ENCODE measurements at places on chromosomes 16 and 17.

DNA sequence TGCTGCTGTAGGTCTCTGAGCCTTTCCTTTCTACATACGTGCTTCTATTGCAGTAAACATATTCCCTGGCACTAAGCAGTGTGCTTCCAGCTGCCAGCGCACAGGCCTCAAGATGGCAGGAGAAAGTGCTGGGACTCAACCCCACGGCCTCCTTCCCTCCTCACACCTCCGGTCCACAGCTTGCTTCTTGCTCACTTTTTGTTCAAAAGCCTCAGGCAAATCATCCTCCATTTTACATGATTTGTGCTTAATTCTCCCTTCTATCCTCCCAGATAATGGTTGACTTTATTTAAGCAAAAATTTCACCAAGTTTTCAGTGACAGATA, 5.4 kb downstream of the CDK5R1 start:
- no peak for DNase-seq

- no peak for DNase-seq
Measured at GRCh38 chr16:7021653-7022275, 310.9 kb upstream of the RBFOX1 start.

DNA sequence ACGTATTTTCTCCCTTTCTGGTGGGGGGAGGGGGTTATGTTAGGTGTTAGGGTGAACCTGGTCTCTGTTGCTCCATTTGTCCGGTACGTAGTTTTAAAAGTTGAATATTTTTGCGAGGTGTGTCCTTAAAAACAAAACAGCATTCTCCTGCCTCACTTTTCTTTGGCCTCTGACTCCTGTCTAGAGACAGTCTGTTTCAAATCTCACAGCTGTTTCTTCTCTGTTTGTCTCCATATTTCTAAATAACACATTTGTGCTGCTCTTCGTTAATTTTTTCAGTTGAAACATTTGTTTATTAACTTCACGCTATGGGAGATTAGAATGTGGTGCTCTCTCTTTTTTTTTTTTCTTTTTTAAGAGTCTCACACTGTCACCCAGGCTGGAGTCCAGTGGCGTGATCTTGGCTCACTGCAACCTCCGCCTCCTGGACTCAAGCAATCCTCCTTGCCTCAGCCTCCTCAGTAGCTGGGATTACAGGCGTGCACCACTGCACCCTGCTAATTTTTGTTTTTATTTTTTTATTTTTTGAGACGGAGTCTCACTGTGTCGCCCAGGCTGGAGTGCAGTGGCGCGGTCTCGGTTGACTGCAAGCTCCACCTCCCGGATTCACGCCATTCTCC, 31.7 kb downstream of the RPA1 start:
- DNase-seq, result no peak

GRCh38 chr17:82277851-82278250, 4.4 kb upstream of the CSNK1D start:
- no peak for DNase-seq

DNA sequence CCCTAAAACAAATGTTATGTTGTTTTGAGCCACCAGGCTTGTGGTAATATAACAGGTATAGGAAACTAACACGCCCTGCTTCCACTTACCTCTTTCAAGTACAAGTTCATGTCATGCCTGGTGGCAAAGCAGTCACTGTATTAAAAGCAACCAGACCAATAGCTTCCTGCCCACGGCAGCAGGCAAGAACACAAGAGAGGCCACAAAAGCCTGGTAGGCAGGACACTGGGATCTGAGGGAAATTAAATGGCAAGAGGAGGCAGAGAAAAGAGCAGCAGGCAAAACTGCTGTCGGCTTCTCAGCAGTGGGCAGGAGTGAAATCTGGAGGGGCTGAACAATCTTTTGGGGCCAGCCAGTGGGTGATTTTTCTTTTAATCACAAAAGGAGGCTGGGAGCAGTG, 2.2 kb downstream of the CYTH1 start:
- DNase-seq, result peak; percentile 75

GRCh38 chr17:7224110-7224509, 4.4 kb downstream of the ACADVL start:
- no peak for DNase-seq

GRCh38 chr17:13395346-13395745, 206.4 kb downstream of the HS3ST3A1 start:
- DNase-seq, result no peak
